Fibroblast of skin of left quadriceps (primary cell): ENCODE measurements at places on chromosomes 2 and 18.

DNA sequence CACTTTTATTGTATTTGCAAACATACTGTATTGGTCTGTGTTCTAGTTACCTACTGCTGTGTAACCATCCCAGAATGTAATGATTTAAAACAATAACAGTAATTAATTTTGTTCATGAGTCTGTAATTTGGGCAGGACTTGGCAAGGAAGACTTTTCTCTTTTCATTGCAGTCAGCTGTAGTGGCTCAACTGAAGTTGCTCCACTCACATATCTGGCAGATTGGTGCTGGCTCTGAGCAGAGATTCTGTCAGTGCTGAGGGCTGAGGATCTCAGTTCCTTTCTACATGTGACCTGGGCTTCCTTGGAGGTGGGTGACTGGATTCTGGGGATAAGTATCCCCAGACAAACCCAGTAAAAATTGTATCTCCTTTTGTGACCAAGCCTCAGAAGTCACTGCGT is 26.6 kb downstream of the PTPN4 start:
- DNase-seq, result no peak

GRCh38 chr2:401019-401679 is 113.3 kb upstream of the ALKAL2 start:
- no peak for DNase-seq

GRCh38 chr2:22991844-22992243 is 393.1 kb upstream of the KLHL29 start:
- no peak for DNase-seq

DNA sequence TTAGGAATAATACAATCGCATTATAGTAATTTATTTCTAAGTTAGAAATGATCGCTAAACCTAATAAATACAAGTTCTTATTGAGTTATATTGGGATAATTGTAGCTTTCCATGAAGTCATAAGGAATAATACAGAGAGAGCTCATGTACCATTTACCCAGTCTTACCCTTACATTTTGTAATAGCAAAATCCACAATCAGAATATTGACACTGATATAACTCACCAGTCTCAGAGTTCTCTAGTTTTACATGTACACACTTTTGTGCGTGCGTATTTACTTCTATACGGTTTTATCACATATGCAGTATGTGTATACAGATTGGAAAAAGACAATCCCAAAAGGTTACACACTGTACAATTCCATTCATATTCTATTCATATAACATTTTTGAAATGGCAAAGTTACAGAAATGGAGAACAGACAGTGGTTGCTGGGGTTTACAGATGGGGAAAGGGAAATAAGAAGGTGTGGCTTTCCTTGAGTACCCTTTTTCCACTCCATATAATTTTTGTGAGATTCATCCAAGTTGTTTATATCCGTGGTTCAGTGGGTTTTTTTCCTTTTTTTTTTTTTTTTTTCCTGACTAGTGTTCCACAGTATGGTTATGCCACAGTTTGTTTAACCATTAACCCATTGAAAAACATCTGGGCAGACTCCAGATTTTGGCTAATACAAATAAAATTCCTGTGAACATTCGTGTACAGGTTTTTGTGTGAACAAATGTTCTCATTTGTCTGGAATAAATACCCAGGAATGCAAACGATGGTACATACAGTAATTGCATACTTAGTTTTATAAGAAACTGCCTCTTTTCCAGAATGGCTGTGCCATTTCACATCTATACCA is 117.2 kb downstream of the HNMT start:
- no peak for DNase-seq
